ENCODE measurements at places on chromosomes 11 and 22.

GRCh38 chr11:117199916-117200812 lies 994 bp downstream of the TAGLN start:
- peak; percentile 30 for DNase-seq

DNA sequence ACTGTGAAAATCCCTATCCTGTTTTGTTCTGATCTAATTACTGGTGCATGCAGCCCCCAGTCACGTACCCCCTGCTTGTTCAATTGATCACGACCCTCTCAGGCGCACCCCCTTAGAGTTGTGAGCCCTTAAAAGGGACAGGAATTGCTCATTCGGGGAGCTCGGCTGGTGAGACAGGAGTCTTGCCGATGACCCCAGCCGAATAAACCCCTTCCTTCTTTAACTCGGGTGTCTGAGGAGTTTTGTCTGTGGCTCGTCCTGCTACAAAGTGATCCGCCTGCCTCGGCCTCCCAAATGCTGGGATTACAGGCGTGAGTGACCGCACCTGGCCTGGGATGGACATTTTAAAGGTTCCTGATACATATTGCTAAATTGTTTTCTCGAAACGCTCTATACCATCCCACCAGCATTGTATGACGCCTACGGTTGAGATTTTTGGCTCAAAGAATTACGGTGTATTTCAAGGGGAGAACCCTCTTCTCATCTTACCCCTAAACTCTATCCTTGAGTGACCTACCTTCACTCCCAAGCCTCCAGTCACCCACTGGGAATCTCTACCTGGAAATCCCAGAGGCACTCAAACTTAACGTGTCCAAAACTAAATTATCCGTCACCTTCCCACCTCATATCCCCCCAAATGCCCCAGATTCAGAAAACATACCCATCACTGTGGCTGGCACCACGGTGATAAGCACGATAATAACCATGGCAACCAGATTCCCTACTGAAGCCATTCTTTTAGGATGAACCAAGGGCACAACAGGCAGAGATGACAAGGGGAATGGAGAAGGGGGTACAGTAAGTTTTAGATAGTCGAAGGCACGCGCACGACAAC lies 789 bp upstream of the POLA2 start:
- DNase-seq: no peak

GRCh38 chr11:125176866-125177265 lies 12.3 kb downstream of the PKNOX2 start:
- no peak for DNase-seq

GRCh38 chr22:20567993-20568417 lies 60.6 kb downstream of the MED15 start:
- DNase-seq: peak; percentile 72

DNA sequence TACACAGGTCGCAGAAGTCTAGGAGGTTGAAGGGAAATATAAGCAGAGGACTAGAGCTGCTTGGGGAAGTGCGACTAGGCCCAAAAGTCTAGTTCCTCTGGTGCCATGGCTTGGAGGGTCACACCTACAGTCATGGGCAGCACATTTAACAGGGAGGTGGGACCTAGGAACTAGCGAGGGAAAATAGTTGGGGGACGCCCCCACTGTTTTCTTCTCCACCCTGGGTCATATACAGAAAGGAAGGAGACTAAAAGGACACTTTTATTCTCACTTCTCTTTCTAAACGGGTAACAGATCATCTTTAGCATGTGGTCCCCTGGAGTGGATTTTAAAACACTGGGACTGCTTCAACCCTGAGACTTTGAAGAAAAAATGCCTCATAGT lies 16.6 kb downstream of the APIP start:
- no peak for DNase-seq

GRCh38 chr11:646214-646613 lies 9.1 kb downstream of the DRD4 start:
- no peak for DNase-seq

DNA sequence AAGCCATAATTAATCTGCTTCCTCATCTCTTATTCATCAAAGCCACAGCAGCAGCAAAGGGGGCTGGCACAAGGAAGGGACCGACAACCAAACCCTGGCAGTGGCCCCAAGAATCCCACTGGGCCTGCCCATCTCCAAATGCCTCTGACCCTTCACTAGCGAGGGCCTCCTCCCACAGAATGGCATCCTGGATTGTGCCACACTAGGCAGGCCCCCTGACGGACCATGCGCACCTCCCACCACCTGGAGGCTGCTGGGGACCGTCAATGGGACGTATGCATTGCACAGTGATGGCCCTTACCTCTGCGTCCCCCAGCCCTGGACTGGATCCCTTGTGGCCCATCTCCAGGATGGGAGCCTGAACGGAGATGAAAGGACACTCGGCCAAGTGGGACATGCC lies 4.1 kb upstream of the RTN4R start:
- DNase-seq: no peak

DNA sequence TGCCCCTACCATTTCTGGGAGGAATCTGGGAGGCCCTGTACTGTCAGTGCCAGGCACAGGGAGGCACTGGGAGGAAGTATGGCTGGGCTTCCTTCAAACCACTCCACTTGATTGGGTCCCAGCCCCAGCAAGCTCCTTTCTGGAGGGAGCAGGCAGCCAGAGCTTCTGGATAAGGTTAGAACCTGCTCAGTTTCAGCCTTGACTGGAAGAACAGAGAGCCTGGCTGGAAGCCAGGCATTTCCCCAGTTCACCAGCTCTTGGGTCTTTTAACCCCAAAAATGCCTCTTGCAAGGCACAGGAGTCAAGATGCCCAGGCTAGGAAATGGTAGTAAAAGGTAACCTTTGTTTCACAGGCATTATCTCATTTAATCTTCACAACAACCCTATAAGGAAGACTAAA lies 9.0 kb upstream of the KCTD14 start:
- no peak for DNase-seq

- peak; percentile 15 for DNase-seq
Observed at GRCh38 chr22:23478175-23478574, 101.9 kb downstream of the IGLL1 start.

DNA sequence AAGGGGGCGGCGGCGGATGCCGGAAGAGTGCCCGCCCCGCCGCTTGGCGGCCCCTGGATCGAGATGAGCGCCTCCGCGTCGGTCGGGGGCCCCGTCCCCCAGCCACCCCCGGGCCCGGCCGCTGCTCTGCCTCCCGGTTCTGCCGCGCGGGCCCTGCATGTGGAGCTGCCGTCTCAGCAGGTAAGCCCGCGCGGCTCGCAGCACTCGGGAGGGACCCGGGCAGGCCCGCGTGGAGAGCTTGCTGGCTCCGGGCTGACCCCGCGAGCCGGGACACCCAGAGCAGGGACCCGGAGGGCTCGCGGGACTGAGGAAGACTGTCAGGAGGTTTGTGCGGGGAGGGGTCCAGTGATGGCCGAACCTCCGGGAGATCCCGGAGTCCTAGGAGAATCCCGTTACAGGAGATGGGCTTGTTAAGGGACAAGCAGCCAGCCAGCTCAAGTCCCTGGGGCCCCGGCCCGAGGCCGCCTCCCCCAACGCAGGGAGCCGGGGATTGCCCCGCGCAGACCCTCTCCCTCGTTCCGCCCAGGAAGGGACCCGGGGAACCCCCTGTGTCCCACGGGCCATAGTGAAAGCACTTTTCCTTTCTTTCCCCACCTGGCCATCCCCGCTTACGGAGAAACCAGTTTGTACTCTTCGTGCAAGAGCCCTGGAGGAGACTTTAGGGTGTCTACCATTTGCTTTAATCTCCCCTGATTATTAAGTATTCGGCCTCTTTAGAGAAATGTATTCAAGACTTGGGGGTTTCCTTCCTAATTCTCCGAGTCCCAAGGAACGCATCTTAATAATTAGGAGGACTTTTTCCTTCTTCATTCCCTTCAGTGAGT lies 547 bp downstream of the UVRAG start:
- peak; percentile 49 for DNase-seq

- peak; percentile 86 for DNase-seq
Observed at GRCh38 chr22:30208631-30209603, 37.6 kb downstream of the LIF start.

- DNase-seq: no peak
Observed at GRCh38 chr11:100883830-100884229, 196.7 kb downstream of the ARHGAP42 start.

GRCh38 chr11:94581926-94582325 lies 14.8 kb downstream of the PIWIL4 start:
- DNase-seq: no peak

DNA sequence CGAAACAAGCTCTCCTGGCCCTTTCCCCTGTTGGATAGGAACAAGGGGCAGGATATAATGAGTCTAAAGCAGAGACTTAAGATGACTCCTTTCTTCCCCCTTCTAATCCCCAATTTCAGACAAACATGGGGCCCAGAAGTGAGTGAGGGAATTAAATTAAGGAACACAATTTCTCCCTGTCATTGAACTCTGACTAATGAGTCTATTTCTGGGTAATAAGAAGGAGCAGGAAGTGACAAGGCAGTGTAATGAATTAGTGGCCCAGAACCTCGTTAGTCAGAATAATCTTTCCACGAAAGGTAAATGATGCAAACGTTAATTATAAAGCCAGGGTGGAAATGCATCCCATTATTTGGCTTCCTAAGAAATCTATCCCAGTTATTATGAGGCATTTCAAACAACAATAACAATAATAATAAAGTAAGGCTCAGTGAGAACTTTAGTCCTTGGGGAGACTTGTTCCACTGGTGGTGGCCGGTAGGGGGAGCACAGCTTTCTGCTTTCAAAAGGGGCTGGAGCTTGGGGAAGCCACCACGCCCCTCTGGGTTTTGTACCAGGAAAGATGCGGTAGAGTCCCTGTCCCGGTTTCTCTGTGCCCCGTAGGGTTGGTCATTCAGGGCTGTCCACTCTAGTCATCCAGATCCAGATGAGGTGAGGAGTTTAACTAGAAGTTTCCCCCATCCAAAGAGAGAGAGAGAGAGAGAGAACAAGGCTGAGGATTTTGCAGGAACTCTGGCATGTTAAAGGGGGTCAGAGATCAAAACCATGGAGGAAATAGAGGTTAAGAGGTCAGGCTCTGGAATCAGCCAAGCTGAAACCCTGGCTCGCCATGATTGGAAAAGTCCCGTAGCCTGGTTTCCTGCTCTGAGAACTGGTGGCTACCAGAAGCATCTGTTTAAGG lies 298.3 kb downstream of the NTM start:
- DNase-seq: peak; percentile 52

GRCh38 chr11:1820463-1821325 lies 14.1 kb upstream of the SYT8 start:
- peak; percentile 31 for DNase-seq

DNA sequence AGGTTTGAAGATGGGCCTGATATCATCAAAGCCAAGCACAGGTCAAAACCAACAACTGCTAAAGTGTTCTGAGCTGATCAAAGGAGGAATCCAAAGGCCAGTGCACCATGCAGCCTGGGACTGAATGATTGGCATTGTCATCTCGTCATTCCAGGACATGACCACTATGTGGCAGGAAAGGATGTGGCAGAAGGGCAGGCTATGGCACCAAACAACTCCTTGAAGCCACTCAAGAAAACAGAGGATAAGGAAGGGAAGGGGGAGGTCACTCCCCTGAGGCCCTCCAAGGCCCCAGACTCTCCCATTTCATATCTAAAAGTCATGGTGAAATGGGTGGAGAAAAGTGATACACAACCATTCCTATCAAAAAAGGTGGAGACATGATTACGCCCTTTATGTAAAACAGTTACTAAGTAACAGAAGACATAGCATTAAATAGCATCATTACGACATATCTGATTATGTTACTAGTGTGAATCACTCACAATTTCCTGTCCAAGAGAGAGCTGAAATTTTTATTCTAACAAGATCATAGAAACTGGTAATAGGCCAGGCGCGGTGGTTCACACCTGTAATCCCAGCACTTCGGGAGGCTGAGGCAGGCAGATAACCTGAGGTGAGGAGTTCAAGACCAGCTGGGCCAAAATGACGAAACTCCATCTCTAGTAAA lies 49.3 kb downstream of the AHNAK start:
- DNase-seq: peak; percentile 59

- DNase-seq: no peak
Observed at GRCh38 chr11:98940913-98941312, 79.8 kb upstream of the CNTN5 start.

- DNase-seq: peak; percentile 52
Observed at GRCh38 chr11:75931124-75931523, 116.1 kb downstream of the UVRAG start.

DNA sequence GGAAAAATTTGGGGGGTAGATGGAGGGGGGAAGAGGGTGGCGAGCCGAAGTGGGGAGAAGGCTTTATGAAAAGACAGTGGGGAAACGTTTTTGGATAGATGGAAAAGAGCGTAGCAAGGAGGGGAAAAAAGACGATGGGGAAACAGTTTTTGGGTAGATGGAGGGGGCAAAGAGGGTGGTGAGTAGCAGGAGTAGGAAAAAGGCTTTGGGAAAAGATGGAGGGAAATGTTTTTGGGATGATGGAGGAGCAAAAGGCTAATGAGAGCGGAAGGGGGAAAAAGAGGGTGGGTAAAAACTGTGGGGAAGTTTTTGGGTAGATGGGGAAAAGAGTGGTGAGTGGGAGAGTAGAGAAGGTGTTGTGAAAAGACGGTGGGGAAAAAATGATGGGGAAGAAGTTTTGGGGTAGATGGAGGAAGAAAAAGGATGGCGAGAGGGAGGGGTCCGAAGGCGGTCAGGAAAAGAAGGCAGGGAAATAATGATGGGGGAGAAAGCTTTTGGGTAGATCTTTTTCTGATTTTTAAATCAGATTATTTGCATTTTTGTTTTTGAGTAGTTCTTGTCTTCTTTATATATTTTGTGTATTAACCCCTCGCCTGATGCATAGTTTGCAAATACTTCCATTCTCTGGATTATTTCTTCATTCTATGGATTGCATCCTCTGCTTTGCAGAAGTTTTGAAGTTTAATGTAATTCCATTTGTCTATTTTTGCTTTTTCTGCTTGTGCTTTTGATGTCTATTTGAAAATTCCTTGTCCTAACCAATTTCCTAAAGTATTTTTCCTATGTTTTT lies 115.3 kb upstream of the SERPIND1 start:
- no peak for DNase-seq

GRCh38 chr22:21070690-21071615 lies 25.2 kb downstream of the LRRC74B start:
- no peak for DNase-seq

DNA sequence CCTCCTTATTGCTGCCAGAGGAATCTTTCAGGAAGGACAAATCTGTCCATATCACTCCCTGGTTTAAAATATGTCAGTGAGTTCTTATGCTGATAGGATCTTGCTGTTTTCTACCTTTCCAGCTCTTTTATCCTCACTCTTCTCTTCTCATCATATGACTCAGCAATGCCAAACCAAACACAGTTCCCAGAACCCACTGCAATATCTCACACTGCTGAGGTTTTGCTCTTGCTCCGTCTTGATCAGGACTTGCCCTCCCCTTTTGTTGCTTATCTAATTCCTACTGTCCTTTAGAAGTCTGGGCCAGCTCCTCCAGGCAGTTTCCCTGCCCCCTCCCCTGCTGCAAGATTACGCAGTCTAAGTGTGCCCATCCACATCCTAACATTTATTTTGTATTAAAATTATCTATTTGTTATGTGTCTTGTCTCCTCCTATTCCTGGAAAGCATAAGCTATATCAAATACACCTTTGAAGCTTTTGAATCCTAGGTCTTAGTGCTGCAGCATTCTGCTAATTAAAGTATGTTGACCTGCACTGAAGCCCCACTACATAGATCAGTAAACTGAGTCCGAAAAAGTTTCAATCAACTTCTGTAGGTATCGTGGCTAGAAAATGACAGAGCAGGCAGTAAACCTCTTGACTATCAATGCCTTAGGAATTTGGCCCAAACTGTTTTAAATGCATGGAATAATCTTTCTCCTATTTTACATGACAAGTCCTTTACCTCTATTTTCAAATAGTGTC lies 119.2 kb upstream of the C11orf87 start:
- DNase-seq: no peak

GRCh38 chr11:128919216-128919615 lies 23.5 kb downstream of the TP53AIP1 start:
- DNase-seq: no peak
